ENCODE measurements at places on chromosomes 5 and 9.

GRCh38 chr5:6556089-6556801 lies 76.6 kb downstream of the NSUN2 start:
- DNase-seq: no peak

DNA sequence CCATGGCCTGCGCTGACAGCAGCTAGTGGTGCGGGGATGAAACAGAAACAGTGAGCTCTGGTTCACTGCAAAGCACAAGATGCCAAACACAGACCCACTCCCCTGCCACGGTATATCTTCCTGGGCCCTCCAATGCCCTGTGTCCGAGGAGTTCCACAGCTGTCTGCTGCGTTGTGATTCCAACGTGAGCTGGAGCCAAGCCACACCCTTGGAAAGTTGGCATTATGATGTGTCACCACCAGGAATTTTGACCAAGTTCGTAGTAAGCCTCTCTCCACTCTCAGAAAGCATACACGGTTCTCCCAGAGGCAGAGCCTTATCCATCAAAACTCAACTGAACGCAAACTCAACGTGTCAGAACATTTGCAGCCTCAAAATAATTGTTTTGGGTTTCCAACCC lies 55.6 kb downstream of the MACROH2A1 start:
- DNase-seq: no peak

GRCh38 chr9:95506428-95506677 lies 10.4 kb downstream of the PTCH1 start:
- DNase-seq: peak; percentile 84

- no peak for DNase-seq
Observed at GRCh38 chr9:111992523-111992922, 95.9 kb downstream of the UGCG start.

GRCh38 chr9:133161547-133161950 lies 2.2 kb downstream of the GBGT1 start:
- DNase-seq: no peak

GRCh38 chr9:32881948-32882347 lies 98.6 kb downstream of the TMEM215 start:
- DNase-seq: no peak

DNA sequence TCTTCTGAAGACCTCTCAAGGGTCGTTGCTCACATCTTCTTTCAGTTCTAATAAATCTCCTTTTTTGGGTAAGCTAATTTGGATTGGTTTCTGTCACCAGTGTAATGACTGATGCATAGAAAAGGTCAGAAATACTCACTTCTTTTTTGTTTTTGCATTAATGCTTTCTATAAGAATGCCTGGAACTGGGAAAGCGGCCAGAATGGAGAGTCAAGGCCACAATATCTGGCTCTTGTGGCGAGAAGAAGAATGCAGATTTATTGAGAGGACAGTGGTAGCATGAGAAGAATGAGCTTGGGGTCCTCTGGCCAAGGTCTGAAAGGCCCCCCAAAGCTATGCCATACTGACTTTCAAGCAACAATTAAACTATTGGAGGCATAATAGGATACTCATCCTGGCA lies 88.0 kb upstream of the SLC12A2 start:
- DNase-seq: no peak

- DNase-seq: no peak
Observed at GRCh38 chr5:126070481-126070880, 352.7 kb upstream of the GRAMD2B start.

DNA sequence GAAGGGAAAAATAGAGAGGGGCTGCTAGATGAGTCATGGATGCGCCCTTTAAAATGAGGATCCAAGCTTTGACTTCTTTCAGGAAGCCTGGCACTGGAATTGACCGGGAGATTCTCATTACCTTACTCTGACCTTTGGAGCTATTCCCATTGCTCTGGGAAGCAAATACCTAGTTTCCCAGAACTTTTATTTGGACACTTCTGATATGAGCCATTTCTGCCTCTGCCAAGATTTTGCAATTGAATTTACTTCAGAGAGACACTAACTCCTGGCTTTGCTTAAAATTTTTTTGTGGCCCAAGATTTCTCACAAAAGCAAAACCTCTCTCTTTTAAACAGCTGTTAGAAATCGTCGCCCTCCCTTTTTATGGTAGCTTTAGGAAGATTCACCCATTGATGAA lies 15.7 kb upstream of the AGXT2 start:
- no peak for DNase-seq

DNA sequence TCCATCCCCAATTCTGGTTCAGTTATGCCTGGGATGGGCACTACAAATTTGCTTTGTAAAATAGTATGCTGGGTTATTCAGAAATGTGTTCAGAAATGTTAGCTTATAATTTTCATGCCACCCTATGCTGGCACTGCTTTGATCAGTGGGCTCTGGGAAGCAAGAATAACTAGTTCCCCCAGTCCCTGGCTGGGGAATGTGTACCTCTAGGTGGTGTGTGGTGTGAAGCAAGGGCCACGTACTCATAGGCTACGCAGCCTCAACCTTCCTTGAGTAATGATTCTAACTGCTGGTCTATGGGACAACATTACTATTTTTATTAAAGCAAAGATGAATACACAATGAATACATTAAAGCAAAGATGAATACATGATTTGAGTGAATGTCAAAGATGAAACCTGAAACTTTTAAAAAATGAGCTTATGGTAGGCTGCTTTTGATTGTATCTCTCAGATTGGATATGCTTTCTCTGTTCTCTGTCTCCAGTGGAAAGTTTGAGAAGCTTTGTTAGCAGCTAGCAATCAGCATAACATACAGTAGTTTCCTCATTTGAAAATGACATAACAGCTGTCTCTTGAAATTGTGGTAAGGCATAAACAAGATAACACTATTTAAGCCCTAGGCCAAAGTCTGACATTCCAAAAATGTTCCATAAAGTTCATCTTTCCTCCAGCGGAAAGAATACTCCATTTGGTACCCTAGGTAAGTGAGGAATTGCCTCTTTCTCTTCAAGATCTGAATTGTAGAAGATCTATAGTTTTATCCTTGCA lies 174.7 kb upstream of the NFIB start:
- no peak for DNase-seq

- DNase-seq: no peak
Observed at GRCh38 chr9:79917421-79917820, 345.7 kb downstream of the TLE4 start.

DNA sequence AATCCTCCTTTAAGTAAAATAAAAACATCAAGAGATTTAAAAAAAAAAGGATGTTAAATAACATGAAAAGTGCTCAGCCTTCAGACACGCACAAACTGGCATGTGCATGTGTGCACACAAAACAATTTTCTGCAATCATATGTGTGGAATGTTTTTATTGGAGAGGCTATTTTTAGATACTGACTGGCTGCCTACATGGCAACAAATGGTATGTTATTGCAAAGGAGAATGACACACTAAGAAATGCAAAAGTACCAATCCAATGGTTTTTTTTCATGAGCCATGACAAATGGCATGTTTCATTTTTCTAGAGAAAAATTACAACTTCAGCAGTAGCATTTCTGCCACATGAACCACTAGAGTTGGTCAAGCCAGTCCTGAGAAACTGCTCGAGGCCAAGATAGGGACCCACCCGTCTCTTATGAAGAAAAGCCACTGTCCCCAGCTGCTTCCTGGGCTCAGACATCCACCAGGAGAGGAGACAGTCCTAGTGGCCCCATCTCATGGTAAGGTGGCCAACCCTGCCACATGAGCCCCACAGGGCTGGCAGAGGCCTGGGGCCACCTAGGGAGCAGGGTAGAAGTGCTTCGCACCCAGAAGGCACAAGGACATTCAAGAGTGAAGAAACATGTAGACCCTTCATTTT lies 116.4 kb downstream of the MYO10 start:
- DNase-seq: no peak

GRCh38 chr9:125505988-125506438 lies 201.0 kb downstream of the MAPKAP1 start:
- no peak for DNase-seq

DNA sequence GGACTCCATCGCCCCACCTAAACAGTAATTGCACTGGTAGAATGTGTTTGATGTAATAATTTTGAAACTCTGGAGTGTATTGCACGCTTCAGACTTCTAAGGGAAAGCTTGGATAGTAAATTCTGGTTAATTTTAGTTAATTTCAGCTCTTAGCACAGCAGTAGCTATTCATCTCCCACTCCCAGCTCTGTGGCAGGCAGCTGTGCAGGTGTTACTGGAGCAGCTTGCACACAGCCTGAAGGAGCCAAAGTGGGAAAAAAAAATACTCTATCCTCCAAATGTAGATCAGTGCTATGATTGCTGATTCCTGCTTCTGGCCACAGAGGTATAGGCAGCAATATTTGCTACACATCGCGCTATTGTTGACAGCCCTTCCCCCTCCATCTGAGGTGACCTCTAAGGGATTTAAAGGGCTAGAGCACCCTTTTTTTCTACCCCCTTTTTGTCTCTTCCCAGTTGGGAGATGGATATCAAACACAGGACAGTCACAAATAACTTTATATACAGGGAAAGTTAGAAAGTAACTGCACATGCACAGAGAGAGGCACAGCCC lies 97.4 kb downstream of the KCTD16 start:
- peak; percentile 64 for DNase-seq

- DNase-seq: peak; percentile 95
Observed at GRCh38 chr5:133924221-133924920, 44.1 kb downstream of the C5orf15 start.

- no peak for DNase-seq
Observed at GRCh38 chr5:6554812-6555211, 78.0 kb downstream of the NSUN2 start.
